A172 (cell line): ENCODE measurements at places on chromosomes 7 and 10. TPM values are rescaled to one million over a fixed set of nuclear protein-coding genes. Genes with fewer than 3 reads are reported as not detected.

Gene MUC12
- total RNA-seq: not detected in 2 replicates

Gene FZD1
- total RNA-seq: 5.5 and 6.4 TPM in 2 replicates

Gene SPDYE3
- not detected in 2 replicates for total RNA-seq

Gene SLC29A3
- 0.72 and 1.9 TPM in 2 replicates for total RNA-seq

Gene PTPRE
- 3.8 and 4.7 TPM in 2 replicates for total RNA-seq

Gene APBB1IP
- total RNA-seq: not detected in 2 replicates

Gene OR2A1
- total RNA-seq: not detected in 2 replicates

DNA sequence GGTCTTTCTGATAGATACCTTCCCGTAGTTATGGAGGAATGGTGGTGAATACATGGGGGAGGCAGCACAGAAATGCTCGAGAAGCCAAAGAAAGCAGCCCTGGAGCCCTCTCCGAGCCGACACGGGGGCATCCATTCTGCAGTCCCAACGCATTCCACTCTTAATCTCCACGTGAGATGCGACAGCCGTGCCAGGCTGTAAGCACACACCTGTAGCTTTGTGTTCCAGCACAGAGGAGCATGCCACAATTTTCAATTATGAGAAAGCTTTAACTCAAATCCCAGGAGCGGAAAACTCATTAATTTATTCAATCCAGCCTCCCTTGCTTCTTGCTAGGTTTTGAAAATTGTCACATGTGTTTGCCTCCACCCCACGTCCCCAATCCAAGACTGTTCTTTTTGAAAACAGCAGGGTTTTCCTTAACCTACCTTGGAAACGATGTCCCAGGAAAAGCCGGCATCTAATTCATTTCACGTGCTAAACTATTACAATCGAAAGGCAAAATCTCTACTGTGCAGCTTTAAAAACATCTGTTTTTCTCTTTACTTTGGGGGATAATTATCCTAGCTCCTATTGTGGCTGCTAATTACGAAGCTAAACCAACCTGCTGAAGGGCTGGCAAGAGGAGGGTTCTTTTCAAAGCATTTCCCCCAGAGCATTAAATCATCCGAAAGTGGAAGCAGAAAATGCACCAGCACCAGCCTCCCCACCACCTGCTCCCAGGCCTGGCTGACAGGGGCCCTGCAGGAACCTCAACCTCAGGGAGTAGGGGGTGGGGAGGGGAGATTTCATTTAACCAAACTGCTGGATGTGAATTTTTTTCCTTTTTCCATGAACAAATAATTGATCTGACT is 56.0 kb upstream of the CHST15 start:
- DNase-seq: no peak

DNA sequence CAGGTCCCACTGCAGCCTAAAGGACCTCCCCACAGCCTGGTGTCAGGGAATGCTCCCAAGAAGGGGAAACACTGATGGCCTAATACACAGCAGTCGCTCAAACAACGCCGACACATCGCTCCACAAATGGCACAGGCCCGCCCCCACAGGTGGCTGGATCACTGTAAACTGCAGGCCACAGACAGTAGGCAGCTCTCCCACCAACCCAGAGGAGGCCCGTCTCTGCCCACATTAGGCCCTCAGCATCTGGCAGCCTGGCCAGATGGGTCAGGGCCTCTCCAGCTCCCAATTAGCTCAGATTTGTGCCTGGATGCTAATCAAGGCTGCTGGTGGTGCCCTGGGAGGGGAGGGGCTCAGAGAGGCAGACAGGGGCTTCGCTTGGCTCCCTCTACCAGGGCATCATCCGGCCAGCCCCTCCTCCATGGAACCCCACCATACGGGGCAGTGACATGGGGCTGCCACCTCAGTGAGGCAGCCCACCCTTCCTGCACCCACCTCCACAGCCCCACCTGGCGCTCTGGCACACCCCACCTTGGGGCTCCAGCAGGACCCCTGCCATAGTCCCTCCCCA is 42.7 kb downstream of the CAMK2B start:
- DNase-seq: no peak

- no peak for DNase-seq
Observed at GRCh38 chr10:59967079-59967478, 60.7 kb upstream of the CCDC6 start.

DNA sequence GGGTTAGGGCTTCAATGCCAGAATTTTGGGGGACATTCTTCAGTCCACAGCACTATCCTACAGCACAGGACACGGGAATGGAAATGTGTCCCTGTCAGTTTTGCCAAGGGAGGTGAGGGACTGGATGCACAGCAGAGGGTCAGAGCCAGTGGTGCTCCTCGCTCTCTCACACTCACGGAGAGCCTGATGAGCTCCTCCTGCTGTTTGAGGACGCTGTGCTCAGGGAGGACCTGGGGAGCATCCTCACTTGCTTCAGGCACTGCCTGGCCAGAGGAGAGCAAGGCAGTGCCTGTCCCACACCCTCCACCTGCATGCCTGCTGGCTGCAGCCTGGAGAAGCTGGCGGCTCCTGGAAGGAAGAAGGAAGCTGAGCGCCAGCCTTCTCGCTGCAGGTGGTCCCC is 58.6 kb downstream of the RAMP3 start:
- no peak for DNase-seq

- no peak for DNase-seq
Observed at GRCh38 chr7:19561121-19561805, 147.6 kb downstream of the POLR1F start.

GRCh38 chr7:137879357-137880158 is 32.8 kb upstream of the DGKI start:
- no peak for DNase-seq

DNA sequence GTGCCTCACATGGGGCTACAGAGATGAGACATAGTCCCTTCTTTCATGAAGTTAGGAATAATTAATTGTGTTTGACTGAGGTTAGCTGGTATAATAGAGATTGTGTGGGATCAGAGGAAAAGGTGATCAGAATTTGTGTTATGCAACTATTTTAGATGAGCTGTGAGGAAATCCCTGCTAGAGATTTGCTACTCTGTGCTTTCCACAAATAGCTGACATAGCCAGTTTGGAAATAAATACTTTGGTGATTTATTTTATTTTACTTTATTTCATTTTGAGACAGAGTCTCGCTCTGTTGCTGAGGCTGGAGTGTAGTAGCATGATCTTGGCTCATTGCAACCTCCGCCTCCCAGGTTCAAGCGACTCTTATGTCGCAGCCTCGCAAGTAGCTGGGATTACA is 32.3 kb downstream of the ST7 start:
- DNase-seq: no peak

GRCh38 chr7:48847917-48848316 is 76.4 kb upstream of the CDC14C start:
- no peak for DNase-seq

GRCh38 chr7:8149222-8149621 is 112.7 kb downstream of the ICA1 start:
- DNase-seq: no peak

DNA sequence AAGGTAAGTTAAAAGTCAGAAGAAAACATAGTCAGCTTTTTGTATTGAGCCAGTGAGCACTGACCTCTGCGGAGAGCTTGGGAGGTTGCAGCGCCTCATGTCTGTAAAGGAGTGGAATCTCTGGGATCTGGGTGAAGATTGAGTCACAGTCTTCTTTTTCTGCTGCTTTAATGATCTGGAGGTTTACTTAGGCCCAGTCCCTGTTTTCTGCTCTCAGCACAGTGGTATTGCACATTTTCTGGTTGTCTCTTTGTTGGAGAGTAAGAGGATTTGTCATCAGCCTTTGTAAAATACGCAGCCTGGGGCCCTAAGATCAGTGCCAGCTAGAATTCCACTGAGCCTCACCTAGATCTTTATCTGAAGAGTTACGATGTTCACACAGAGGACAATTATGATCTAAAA is 58.3 kb upstream of the GJD4 start:
- DNase-seq: peak; percentile 68

DNA sequence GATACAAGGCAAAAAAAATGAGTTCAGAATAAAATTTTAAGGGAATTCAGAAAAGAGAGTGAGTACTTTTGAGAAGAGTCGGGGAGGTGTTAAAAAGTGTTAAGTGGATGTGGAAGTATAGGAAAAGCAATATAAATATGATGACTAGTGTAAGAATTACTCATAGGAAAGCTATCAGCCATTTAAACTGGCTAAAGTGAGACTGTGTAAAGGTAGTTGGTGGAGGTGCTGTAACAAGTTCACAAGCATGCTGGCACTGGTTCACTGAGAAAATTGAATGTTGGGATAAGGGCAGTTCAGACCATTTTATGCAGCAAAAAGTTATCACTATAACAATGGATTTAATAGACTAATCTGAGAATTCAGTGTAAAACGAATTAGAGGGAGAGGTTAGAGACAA is 179.0 kb upstream of the DKK1 start:
- no peak for DNase-seq

DNA sequence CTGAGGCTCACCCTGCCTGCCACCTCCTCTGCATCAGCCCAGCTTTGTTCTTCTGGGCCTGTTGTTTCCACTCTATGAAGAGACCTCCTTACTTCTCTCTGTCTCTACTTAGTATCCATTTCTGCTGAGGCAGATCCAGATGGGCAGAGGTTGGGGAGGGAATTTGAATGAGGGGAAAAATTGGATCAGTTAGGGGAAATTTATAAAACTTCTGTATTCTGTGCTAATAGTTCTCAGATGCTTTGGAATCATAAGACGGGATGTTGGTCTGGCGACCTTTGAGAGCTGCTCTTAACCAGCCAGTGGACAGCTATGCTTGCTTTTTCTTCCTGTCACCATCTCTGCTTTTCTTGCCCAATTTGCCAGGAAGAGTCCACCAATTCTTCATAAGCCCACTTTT is 55.5 kb downstream of the AUTS2 start:
- DNase-seq: no peak

GRCh38 chr10:72712136-72712535 is 20.2 kb downstream of the MCU start:
- no peak for DNase-seq

DNA sequence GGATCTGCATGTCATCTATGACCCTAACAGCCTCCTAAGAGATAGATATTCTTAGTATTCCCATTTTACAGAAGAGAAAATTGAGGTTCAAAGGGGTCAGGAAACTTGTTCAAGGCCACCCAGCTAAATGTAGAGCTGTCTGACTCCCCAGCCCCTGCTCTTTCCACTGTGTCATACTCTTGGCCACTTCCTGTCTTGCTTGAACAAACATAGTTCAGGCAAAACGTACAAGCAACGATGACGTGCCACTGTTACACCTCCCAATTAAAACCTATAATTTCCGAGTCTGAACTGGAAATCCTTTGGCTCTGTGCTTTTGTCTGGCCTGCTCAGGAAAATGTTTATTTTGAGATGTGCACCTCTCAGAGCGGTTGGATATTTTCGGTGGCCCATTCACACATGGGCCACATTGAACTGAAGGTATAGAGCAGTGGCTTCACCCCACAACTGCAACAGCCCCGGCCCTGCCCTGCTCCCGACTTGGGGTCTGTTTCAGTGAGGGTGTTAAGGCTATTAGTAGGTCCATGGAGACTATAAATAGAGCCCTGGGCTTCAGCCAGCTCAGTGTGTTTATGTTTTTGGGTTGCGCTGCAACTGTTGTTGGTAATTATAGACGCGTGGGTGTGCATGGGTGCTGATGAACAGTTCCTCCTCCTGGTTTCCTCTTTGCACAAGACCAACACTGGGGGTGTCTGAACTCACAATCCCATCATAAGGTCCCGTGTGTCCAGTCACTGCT is 172.3 kb upstream of the ADO start:
- peak; percentile 38 for DNase-seq

GRCh38 chr7:21587139-21587784 is 44.4 kb downstream of the DNAH11 start:
- no peak for DNase-seq

GRCh38 chr7:103130901-103131624 is 17.8 kb downstream of the NAPEPLD start:
- no peak for DNase-seq

GRCh38 chr7:140144821-140145220 is 32.0 kb downstream of the KDM7A start:
- no peak for DNase-seq

- no peak for DNase-seq
Observed at GRCh38 chr7:145031162-145031561, 195.3 kb upstream of the TPK1 start.

DNA sequence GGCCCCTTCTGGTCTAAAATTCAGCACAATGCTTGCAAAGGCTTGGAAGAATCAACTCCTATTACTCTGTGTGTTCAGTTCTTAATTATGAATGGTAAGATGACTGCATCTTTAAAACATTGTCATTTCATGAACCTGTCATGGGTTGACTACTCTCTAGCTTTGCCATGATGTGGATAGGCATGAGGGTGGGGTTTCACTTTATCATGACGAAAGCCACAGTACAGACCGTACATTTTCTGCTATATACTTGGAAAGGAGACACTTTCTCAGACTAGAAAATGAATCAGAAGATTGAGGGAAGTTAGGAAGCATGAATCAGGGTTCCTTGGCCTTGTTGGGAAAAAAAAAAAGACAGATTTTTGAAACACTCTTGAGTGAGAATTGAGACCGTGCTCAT is 19.7 kb upstream of the MSRB2 start:
- no peak for DNase-seq
